Dermis microvascular lymphatic vessel endothelial cell (primary cell): ENCODE measurements at places on chromosomes 4 and X. TPM values are rescaled to one million over a fixed set of nuclear protein-coding genes. Genes with fewer than 3 reads are reported as not detected.

DNA sequence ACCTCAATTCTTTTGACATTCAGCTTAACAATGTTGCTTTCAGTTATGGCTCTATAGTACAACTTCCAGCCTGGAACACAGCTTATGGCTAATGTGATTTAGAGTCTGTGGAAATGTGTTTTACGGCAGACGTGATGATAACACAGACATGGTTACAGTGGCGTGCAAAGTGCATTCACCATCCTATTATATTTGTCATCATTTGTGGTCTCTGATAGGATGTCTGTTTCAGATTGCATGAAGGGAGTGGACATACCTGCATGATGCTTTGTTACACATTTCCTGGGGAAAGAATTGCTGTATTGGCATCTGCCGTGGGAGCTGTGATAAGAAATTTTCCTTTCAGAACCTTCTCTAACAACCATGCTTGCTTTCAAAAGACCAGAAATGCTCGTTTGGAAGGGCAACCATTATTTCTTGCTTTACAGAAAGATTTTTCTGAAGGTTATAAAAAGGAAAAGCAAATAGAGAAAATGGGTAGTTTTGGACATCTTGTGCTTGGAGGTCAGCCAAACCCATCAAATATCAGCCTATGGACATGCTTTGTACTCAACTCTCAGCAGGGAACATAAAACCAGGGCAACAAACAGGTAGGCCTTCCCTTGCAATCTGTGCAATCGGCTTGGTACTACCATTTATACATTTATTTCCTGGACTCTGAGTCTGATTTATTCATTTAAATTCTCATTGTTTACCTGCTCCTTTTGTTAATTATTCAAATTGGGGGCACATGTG, 273.9 kb downstream of the TLL1 start:
- DNase-seq: no peak

DNA sequence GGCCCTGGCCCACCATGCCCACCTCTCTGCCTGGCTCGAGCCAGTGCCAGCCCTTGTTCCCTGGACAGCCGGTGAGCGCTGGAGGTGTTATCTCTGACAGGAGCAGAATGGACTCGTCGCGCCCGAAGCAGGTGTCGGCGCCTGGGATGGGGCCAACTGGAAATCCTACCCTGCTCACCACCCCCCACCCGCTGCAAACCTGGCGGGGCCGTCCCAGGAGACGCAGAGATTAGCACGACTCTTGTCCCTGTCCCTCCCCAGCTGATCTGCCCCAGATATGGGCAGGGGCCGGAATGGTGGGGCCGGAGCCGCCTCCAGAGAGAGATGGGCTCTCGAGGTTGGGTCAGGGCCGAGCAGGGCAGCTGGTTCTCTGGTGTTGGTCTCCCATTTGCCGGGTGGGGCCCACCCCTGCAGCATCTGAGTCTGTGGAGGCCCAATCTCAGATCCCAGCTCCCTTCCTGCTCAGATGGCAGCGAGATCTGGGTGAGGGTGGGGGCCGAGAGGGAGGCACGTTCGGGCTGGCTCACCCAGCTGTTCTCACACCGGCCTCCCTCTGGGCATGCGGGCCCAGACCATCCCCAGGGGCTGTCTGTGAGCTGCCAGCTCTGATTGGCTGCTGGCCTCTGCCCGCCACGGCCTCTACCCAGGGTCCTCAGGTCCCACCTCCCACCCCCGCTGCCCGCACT, 20.1 kb upstream of the FGFR3 start:
- DNase-seq: no peak

RNF175 gene
- total RNA-seq: not detected in 2 replicates

GRCh38 chr4:151226004-151226932, 50.7 kb upstream of the PRSS48 start:
- peak; percentile 90 for DNase-seq

REPS2 gene
- 4.2 and 6.1 TPM in 2 replicates for total RNA-seq

DNA sequence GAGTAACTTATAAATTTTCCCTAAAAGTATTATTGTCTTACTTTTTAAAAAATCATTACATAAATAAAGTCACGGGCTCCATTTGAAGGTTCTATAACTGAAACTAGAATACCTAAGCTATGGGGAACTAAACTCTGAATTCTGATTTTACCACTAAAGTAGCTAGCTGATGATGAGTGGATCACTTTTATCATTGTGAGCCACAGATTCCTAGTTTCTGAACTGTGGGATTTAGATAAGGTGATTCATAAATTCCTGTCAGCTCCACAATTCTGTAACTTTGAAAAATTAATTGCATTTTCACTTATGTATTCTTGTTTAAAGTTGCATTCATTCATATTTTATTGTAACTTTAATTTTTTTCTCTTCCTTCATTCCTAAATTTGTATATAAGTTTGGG, 540.9 kb downstream of the GBA3 start:
- DNase-seq: no peak

DNA sequence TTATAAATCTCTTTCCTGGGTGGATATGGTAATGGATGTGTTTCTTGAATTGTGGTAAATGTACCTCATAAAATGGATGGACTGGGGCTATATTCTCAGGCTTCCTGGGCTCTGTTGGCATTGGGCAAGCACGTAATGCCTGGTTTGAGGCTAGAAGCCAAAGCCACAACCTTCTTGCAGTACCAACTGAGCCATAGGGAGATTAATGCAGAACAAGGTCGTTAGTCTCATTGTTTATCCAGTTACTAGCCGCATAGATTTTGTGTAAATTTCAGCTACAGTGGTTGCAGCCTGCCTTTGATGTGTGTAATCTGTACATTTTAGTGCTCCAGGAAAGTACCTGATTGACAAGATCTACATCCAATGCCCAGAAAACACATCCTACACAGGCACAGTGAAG, 7.2 kb upstream of the LEF1 start:
- no peak for DNase-seq

- DNase-seq: no peak
These were observed 43.8 kb upstream of the SETD7 start for GRCh38 chr4:139599594-139600374.

DNA sequence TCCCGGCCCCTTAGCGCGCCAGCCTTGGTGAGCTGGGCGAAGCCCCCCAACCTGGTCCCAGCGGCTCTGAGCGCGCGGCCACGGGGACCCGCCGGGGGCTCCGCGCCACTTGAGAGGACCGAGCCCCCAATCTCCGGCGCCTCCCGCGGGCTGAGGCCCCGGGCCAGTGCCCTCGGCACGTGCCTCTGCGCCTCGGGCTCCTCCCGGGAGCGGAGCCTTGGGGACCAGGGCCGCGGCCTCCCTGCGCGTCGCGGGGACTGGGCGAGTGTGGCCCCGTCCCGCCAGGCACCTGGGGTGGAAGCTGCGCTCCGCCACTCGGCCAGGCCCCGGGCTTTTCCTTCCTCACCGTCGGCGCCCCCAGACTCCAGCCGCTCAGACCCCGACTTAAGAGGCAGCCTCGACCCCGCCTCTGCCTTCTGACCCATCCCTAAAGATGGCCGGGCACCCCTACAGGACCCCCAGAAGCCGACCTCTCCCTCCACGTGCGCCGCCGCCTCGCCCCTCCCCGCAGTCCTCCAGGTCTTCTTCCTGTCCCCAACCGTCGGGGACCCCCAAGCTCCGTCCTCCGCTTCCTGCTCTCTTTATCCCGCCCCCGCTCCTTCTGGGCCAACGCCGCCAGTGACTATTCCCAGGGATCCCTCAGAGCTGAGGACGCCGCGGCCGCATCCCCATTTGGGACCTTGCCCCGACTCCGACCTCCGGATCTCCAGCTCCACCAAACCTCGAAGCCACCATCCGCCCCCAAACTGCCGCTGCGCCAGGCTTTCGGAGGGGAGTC, 752 bp downstream of the ERAS start:
- no peak for DNase-seq

GRCh38 chrX:47648376-47648775, 2.0 kb downstream of the ELK1 start:
- DNase-seq: no peak

GRCh38 chrX:91414713-91415112, 19.9 kb upstream of the PABPC5 start:
- DNase-seq: no peak

BTK gene
- under 0.01 TPM in 1 of 2 replicates, not detected in the other for total RNA-seq
